ENCODE measurements at places on chromosomes 16 and 17.

DNA sequence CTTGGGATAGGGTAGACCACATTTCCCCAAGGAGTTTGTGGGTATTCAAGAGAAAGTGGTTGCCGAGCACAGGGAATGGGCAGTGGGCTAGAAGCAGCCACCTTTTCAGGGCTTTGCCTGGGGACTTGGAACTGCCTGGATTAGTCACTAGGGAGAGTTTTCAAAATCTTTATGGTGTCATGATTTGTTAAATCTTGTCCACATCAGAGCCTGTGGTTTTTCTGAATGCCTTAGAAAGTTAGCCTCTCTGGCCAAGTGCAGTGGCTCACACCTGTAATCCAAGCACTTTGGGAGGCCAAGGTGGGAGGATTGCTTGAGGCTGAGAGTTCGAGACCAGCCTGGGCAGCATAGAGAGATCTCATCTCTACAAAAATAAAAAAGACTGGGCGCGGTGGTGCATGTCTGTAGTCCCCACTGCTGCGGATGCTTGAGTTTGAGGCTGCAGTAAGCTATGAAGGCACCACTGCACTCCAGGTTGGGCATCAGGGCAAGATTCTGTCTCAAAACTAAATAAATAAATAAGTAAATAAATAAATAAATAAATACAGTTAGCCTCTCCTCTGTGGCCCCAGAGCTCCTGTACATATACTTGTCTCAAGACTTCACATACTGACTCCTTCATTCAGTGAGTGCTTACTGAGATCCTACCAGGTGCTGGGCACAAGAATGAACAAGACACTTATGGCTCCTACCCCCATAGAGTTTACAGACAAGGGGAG lies 76.3 kb upstream of the HNF1B start:
- DNase-seq, result peak; percentile 41

- DNase-seq, result no peak
These were observed 32.4 kb downstream of the RNF43 start for GRCh38 chr17:58384897-58385296.

DNA sequence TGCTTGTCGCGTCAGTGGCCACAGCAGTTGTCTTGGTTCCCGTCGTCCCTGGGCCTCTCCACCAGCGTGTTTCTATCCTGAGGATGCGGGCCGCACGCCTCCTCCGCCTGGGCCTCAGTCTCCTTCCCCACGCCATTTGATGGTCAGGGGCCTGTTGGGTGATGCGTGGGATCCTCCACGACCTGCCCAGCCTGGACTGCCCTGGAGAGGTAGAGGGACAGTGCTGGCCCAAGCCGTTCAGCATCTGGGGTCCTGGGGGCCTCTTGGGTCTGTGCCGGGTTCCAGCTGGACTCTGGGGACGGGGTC lies 20.3 kb downstream of the GSE1 start:
- DNase-seq, result no peak

DNA sequence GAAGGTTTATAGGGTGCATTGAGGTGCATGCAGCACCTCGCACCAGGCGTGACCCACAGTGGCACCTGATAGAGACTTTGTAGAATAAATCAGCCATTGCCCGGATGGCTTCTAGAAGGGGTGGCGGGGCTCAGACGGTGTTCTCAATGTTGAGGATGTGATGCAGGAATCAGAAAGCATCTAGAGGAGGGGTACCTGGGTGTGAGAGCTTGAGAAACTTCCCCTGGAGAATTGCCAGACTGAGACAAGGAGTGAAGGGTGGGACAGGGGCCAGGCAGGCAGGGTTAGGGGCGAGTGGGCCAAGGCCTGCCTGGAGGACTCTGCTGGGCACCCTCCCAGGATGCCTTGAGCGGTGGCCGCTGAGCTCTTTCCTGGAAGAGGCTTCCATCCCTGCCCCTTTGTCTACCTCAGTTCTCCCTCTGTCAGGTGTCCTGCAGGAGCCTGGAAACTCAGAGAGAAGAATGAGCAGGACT lies 9.3 kb upstream of the ADGRG1 start:
- no peak for DNase-seq

- no peak for DNase-seq
These were observed 13.4 kb downstream of the ENDOV start for GRCh38 chr17:80428363-80428762.

DNA sequence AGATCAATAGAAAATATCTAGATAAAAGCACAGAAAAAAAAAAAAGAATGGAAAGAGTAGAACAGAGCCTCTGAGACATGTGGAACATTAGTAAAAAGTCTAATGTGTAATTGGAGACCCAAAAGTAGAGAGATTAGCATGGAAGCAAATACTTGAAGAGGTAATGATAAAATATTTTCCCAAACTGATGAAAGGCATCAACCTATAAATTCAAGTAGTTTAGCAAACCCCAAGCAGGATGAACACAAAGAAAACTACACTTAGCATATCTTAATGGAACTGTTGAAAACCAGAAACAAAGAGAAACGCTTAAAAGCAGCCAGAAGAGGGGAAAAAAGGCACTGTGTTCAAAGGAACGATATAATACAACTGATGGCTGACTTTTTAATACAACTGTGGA lies 16.4 kb downstream of the NF1 start:
- no peak for DNase-seq

- DNase-seq, result peak; percentile 73
These were observed 344 bp downstream of the PSME3IP1 start for GRCh38 chr16:57185446-57185944.

GRCh38 chr16:78175287-78175686 lies 75.8 kb downstream of the WWOX start:
- DNase-seq, result no peak

GRCh38 chr16:74521691-74522090 lies 85.2 kb downstream of the GLG1 start:
- DNase-seq, result peak; percentile 66

DNA sequence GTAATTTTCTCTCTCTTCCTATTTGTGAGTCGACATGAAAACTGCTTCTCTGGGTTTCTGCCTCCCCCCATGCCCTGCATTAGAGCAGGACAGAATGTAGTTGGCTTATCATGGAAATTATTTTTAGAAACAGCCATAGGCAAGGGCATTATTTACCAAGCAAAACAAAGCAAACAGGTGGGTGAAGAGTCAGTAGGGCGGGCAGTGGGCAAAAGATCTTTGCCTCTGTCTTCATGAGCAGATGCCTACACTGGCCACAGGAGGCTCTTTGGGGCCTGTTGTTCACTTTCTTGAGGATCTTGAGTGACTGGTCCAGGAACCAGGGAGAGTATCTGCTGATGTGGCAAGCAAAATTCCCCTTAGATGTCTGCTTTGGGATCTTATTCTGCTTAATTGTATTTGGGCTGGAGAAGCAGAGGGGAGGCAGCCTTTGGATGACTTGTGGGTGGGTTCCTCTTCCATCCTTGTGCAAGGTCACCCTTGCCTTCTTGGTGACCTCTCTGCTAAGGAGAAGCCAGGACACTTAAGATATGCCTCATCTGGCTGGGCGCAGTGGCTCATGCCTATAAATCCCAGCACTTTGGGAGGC lies 42.5 kb upstream of the CLEC19A start:
- DNase-seq, result no peak

DNA sequence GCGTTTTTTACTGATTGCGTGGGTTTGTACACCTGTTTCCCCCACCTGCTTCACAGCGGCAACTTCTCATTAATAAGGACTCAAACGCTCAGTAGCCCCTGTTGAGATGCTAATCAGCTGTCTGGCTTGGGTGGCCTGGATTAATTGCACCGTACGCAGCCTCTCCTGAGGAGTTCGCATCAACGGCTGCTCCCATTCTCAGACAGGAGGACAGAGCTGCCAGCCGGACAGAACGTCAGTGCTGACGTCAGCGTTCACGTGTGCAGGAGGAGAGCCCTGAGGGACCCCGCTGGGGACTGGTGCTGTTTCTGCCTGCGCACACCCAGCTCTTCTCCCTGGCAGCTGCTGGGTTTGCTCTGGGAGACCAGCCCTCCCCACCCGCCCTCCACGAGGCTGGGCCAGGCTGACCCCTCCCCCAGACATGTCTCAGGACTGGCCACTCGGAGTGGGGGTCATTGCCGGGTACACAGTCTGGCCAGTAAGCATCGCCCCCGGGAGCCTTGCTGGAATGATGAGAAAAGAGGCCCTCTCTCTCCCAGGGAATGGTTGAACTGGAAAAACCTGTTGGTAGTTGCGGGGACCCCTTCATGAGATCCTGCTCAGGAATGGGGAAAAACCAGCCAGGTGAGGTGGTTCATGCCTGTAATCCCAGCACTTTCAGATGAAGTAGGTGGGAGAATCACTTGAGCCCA lies 5.7 kb upstream of the BANP start:
- peak; percentile 60 for DNase-seq

- no peak for DNase-seq
These were observed 36.9 kb downstream of the C17orf75 start for GRCh38 chr17:32305049-32305448.

- DNase-seq, result no peak
These were observed 13.4 kb upstream of the SULT1A1 start for GRCh38 chr16:28623172-28623711.

GRCh38 chr17:15943971-15944758 lies 765 bp upstream of the ADORA2B start:
- no peak for DNase-seq

DNA sequence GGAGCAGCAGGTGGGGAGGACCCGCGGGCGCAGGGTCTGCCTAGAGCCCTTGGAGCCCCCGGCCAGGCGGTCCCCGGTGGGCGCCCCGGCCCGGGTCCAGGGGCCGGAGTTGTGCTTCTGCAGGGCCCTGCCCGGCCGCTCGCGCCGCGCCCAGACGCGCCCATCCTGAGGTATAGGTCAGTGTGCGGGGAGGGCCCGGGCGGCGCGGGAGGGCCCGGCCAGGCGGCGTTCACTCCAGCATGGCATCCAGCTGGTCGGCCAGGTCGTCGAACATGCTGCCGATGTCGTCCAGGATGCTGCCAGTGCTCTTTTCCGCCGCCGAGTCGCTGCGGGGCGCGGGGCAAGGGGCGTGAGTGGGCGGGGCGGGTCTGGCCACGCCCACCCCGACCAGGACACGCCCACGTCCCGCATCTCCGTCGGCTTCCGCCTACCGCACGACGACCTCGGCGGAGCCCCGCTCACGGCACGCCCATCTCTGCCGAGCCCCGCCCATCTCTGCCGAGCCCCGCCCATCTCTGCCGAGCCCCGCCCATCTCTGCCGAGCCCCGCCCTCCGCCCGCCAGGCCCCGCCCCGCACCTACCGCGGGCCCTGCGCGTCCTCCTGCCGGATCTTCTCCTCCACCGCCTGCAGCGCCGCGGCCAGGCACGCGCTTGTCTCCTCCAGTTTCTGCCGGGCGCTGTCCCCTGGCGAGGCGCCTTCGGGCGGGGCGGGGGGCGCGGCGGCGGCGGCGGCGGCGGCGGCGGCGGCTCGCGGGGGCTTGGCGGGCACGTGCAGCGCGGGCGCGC lies 17.9 kb downstream of the CASKIN1 start:
- DNase-seq, result no peak

- DNase-seq, result no peak
These were observed 36.8 kb upstream of the DYNLL2 start for GRCh38 chr17:58046239-58047094.
